Activated T-cell treated with anti-CD3 and anti-CD28 coated beads, Interleukin-2, amount 50 U/mL, for 1 hour (primary cell): ENCODE measurements at places on chromosomes 12 and 14.

GRCh38 chr12:107829271-107829670 lies 54.8 kb downstream of the ASCL4 start:
- no peak for DNase-seq

DNA sequence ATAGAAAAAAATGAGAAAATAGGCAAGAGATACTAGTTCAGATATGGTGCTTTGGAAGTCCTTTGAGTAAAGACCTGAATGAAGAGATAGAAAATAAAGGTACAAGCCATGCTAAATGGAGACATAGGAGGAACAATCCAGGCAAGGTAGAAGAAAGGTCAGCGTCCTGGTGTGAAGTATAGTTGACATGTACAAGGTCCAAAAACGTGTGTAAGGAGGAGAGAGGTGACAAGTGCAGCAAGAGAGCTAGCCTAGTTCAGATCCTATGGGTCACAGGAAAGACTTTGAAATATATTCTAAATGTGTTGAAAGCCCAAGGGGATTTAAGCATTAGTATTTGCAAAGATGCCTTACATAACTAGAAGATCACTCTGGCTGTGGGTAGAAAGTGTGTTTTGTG lies 88.2 kb downstream of the SLCO1B1 start:
- no peak for DNase-seq

DNA sequence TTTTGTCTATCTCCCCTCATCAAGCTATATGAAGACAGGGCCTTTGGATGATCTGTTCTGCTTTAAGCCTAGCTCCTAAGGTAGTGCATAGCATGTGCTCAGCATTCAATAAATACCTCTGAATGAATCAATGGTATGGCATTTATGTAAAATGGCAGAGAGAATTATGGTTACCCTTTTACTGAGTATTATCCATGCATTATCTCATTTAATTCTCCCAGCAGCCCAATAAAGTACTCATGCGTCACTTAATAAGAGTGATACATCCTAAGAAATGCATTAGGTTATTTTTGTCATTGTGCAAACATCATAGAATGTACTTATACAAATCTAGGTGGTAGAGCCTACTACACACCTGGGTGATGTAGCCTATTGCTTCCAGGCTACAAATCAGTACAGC lies 269.7 kb downstream of the KSR2 start:
- no peak for DNase-seq

GRCh38 chr14:103296987-103297386 lies 37.0 kb upstream of the EIF5 start:
- DNase-seq: no peak

DNA sequence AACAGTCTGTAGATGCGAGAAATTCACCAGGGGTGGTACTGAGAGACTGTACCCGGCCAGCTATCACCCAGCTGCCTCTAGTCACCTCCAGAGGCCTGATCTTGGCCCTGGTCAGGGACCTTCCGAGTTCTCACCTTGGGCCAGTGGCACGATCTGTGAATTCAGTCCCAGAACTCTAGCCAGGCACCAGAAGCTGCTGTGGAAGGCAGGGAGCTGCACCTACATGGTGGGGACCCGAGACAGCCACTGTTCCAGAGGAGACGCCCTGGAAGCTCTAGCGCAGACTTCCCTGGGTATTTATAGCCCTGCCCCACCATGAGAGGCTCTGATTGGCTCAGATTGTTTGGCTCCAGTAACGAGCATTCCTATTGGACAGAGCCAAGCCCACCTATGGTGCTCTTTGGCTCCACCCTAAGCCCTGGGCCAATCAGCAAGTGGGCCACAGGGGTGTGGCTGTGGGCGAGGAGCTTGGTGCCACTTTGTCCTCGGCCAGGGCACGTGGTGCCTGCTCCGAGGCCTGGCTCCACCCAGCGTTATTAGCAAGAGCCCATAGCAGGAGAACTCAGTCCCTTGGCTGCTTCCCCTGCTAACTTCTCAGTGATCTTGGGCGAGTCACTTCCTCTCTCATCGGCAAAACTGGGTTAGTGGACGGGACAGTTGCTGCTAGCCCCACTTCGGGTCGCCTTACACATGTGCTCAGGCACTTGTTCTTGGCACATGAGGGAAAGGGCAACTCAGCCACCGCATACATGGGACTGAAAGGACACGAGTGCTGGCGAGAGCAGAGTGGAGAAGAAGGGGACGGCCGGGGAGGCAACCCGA lies 89.0 kb upstream of the BCL11B start:
- no peak for DNase-seq

DNA sequence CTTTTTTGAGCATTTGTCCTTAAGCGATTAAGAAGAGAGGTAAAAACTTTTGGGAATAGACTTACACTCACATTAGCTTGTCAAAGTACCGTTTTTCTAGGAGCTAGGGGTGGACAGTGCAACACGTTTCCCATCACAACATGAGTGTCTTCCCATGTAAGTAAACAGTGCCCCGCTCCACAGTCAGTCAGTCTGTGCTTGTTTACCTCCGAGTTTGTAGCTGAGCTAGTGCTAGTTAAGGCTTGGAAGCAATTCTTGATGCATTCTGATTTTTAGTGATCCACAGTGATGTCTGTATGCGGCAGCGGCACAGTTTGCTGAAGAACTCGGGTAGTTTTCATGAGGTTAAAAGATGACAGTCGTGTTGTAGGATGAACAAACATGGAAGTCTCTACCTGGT lies 941 bp downstream of the ZDHHC17 start:
- DNase-seq: peak; percentile 23

GRCh38 chr12:19018302-19018970 lies 111.1 kb upstream of the PLEKHA5 start:
- no peak for DNase-seq

GRCh38 chr12:124445121-124445718 lies 122.2 kb downstream of the NCOR2 start:
- no peak for DNase-seq

- DNase-seq: no peak
Measured at GRCh38 chr14:101585211-101585610, 23.9 kb downstream of the DIO3 start.

- DNase-seq: no peak
Measured at GRCh38 chr14:102071283-102071998, 15.4 kb downstream of the HSP90AA1 start.

GRCh38 chr12:87836190-87836589 lies 193.0 kb downstream of the C12orf50 start:
- DNase-seq: no peak

- no peak for DNase-seq
Measured at GRCh38 chr12:27651201-27651600, 45.0 kb upstream of the REP15 start.

- no peak for DNase-seq
Measured at GRCh38 chr12:12986775-12987331, 13.2 kb downstream of the HEBP1 start.

DNA sequence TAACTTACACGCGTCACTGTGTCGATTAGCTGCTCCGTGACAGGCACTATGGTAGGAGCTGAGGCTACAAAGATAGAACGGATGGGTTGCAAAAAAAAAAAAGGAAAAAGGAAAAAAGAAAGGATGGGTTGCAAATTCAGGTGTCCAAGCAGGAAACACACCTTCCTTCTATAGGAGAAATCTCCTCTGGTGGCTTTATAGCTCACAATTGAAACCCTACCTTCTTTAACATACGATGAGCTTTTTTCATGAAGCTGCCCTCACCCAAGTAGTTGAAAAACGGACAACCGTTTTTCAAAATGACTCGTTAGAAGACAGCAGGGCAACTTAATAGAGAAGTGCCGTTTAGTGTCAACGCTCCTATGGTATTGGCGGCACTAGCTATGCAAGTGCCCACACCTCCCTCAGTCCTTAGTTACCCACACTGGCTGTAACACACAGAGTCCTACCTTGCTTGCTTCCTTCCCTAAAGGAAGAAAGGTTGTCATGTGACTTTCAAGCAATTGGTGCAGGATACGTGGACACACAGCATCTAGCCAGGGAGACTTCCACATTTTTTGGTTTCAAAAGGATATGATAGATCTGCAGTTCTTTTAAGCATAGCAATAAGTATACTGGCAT lies 682 bp upstream of the TRIP11 start:
- no peak for DNase-seq

- DNase-seq: no peak
Measured at GRCh38 chr12:62763312-62763711, 171.6 kb downstream of the PPM1H start.

DNA sequence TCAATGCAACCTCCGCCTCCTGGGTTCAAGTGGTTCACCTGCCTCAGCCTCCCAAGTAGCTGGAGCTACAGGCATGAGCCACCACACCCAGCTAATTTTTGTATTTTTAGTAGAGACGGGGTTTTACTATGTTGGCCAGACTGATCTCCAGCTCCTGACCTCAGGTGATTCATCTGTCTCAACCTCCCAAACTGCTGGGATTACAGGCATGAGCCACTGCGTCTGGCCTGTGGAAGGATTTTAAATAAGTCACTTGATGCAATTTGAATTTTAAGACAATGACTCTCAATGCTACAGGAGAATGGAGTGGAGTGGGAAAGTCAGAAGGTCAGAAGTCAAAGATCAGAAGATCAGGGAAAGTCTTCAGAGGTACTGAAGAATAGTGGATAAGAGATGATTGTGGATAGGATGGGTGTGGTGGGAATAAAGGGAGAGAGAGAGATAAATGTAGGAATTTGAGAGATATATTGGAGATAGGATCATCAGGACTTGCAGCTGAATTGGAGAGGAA lies 15.4 kb downstream of the TMEM52B start:
- no peak for DNase-seq

- DNase-seq: no peak
Measured at GRCh38 chr14:69204753-69205152, 13.5 kb downstream of the EXD2 start.

DNA sequence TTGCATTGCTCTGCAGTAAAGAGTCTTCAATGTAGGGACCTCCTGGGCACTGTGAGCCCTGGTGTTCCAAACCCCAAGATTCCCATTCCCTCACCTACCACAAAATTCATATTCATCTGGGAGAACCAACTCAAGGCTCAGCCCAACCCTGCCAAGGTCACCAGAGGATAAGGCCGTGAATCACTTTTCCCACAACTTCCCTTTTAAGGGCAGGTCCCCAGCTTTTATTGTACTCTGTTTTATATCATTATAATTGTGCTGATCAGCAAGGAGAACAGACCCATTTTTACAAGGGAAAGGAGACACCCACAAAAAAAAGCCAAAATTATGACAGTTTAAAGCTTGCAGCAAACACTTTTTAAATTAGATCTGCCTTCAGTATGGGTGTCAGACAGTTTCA lies 363.0 kb upstream of the FKBP4 start:
- no peak for DNase-seq

- DNase-seq: no peak
Measured at GRCh38 chr12:77122236-77122635, 56.9 kb upstream of the E2F7 start.

GRCh38 chr12:130768120-130768519 lies 52.0 kb upstream of the RIMBP2 start:
- no peak for DNase-seq

DNA sequence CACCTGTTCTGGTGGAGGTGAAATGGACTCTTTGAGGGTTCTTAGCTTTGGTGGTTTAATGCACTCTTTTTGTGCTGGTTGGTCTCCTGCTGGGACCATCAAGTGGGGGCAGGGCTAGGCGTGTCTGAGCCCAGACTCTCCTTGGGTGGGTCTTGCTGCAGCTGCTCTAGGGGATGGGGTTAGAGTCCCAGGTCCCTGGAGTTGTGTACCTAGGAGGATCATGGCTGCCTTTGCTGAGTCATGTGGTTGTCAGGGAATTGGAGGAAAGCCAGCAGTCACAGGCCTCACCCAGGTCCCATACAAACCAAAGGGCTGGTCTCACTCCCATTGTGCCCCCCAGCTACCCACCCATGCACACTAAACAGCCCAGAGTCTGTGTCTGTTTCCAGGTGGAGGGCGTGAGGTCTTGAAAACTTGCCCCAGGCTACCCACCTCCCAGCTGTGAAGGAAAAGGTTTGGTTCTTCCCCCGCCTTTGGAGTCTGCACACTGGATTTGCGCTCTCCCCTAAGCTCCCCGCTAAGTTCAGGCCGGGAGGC lies 387.7 kb downstream of the TMTC2 start:
- DNase-seq: no peak

GRCh38 chr14:76123426-76124225 lies 28.1 kb upstream of the GPATCH2L start:
- no peak for DNase-seq

DNA sequence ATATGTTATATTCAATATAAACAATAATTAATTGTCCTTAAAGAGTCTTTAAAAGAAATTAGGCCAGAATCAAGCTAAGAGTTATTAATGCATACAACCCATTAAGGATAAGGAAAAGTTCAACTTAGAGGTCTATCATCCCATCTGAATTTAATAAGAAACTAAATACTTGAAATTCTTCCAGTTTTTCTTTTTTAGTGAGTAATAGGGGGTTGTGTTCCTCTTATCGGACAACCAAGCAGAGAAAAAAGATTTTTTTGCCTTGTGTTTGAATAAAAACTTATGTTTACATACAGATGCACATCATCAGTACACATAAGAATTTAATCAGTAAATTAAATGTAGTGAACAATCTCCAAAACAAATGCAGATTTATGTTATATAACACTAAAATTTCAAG lies 32.5 kb downstream of the PAWR start:
- DNase-seq: no peak

- no peak for DNase-seq
Measured at GRCh38 chr14:37056473-37056872, 115.9 kb downstream of the SLC25A21 start.

GRCh38 chr12:1325666-1326065 lies 268.7 kb downstream of the FBXL14 start:
- DNase-seq: no peak

DNA sequence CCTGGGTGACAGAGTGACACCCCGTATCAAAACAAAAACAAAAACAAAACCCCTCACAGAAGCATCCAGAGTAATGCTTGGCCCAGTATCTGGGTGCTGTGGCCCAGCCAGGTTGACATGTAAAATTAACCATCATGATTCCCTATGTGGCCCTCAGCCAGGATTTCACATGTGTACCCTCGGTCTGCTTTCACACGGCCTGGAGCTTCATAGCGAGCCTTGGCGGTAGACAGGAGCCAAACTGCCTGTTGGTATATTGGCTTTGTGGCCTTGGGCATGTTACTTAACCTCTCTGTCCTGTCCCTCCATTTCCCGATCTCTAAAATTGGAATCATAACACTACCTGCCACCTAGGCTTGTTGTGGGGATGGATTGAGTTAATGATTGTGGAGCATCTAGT lies 65.5 kb downstream of the ADCK1 start:
- DNase-seq: no peak

DNA sequence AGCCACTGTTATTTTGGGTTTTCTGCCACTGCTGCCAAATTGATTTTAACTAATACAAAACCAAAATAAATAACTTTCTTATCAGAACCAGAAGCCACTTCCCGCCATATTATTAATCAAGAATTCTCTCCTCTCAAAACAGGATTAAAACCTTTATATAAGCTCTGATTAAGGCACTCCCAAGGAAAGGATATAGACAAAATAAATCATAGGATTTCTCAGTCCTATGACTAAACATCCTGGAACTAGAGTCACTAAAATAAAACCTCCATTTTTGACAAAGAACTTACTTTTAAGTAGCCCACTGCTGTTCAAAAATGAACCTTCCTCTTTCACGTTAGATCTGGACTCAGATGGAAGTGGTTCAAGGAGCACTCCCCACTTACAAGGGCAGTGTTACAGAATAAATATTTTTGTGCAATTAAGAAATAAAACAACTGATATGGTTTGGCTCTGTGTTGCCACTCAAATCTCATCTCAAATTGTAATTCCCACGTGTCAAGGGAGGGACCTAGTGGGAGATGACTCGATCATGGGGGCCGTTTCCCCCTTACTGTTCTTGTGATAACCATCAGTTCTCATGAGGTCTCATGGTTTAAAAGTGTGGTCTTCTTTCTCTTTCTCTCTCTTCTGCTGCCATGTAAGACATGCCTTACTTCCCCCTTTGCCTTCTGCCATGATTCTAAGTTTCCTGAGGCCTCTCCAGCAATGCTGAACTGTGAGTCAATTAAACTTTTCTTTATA lies 26.4 kb downstream of the GXYLT1 start:
- no peak for DNase-seq

- DNase-seq: no peak
Measured at GRCh38 chr12:19030603-19031002, 98.9 kb upstream of the PLEKHA5 start.
